ENCODE measurements at places on chromosomes 2 and 18.

- DNase-seq = no peak
Observed at GRCh38 chr2:160076914-160077313, 14.5 kb upstream of the PLA2R1 start.

DNA sequence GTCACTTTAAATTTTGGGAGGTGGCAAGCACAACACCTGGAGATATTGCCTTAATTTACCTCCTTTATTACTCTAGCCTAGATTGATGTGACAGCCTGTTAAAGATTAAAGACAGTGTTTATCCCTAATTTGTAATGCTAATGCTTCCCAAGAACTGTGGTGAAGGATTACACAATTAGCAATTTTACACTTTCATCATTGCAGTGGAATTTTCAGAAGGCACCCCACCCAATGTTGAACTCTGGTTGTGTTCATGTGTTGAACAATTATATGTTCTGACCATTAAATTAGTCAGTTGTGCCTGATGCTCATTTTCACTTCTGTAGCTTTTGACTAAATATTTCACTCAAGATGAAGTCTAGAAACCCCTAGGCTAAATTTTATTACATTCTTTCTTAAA, 317.1 kb upstream of the CWC22 start:
- no peak for DNase-seq

GRCh38 chr2:232689152-232689910, 7.8 kb upstream of the GIGYF2 start:
- DNase-seq = peak; percentile 36

- DNase-seq = no peak
Observed at GRCh38 chr2:37809525-37809924, 115.6 kb upstream of the RMDN2 start.

- DNase-seq = no peak
Observed at GRCh38 chr2:156580501-156580900, 144.3 kb downstream of the GPD2 start.

DNA sequence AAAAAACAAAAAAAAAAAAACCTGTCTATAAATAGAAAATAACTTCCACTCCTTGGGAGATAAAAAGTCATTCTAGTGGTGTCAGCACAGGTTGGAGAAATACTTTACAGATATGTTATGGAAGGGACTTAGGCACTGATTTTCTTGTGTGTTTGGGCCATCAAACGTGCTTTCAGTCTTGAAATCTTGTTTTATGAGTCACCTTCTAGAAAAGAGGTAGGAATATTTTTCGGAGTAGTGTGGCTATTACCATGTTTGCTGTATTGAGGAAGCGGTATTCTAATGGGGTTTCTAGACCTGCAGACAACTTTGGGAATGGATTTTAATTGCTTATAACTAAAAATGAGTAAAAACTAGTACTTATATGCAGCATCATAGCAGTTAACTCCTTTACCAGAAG, 12.0 kb downstream of the HNMT start:
- DNase-seq = no peak

DNA sequence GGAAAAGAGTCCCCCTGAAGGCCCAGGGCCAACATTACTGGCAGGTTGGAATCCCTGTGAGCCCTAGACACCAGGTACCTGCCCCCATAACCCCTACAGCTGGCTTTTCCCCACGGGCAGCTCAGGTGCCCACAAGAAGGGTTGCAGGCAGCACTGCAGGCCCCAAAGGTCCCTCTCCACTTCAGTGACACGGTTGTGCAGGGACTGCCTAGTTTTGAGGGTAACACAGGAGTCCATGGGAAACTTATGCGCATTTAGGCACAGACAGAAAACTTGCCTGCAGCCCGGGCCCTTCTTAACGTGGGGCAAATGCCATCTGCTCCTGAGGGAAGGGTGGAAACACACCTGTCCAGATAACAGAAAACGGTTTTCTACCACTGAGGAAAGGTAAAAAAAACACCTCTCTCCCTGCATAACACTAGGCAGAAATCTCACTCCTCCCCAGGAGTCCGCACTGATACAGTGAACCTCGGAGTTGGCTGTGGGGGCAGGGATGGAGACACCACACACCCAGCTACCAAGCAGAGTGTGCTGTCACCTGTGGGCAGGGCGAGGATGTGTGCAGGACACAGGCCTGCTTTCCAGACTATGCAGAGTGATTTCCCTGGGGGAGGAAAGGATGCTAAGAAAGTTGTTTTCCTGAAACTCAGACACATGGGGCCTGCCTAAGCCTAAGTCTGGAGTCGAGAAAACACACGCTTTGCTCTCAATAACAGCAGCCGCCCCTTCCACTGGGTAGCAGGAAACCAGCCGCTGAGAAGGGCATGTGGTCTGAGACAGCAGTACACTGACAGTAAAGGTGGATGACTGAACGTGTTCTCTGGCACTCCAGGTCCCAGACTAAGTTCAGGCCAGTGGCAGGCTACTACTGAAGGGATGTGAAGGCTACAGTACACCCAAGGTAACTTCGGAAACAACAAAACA, 819.4 kb downstream of the DCDC2C start:
- no peak for DNase-seq

DNA sequence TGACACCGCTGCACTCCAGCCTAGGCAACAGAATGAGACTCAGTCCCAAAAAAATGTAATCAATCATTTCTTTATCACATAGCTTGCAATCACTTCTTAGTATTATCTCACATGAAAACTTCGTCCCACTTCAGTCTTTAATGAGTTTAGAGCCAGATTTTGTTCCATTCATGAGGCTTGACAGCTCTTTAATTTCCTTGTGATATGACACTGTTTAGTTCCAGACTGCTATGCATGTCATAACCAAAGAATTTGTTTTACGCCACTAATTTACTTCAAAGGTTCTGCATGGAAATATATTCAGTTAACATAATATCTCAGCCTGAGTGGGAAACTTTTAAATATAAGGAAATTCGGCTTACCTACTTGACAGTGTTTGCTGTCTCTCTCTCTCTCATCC, 113.1 kb downstream of the ZNF532 start:
- DNase-seq = no peak
